ENCODE measurements at places on chromosomes 2 and 18.

GRCh38 chr2:64657411-64657810 lies 3.7 kb upstream of the SERTAD2 start:
- no peak for DNase-seq

DNA sequence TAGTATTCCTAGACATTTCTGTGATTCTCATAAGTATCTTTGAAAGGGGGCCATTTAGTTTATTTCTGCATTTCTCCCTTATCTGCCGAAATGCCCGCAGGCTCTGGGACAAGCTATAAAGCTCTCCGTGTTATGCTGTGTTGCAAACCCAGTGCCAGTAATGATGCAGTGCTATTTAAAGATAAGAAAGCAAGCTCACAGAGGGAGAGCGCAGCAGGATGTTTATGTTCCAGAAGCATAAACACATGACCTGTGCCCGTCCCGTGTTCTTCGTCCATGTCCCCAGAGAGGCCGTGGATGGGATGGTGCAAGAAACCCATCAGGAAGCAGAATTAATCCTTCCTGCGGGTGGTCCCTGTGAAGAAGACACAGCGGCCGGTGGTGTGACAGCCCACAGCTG lies 99.4 kb downstream of the NEDD4L start:
- no peak for DNase-seq

GRCh38 chr18:46239998-46240397 lies 135.8 kb downstream of the HAUS1 start:
- DNase-seq, result no peak

GRCh38 chr2:44944102-44944951 lies 2.8 kb downstream of the SIX3 start:
- no peak for DNase-seq

DNA sequence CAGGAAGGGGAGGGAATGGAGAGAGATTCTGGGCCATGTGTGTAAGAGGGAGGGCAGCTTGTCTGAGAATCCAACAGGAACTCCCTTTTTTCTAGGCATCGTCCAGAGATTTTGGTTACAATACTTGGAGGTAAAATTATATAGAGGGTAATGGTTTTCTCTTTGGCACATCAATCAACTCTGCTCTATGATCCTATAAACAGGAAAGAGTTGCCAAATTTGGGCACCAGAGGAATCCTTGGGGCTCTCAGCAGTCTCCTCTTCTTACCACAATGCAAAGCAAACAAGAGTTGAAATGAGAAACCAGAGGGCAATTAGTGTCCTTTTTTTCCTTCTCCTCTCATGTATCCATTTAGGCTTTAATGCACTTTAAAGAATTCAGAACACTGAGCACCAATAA lies 243.4 kb downstream of the SLC8A1 start:
- no peak for DNase-seq

DNA sequence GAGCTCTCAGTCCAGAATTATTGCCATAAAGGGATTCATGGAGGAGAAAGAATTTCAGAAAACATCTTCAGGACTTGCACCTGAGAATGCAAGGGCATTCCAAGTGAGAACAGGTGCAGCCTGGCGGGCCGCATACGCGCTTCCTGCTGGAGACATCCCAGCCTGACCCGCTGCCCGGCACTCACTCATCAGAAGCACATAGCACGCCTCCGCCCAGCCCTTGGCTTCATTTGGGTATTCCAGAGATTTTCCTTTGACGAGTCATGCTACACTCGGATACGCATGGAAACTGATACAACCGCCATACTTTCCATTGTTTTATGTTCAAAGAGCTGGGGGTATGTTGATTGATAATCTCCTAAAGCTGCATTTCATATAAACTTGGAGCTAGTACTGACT lies 228.0 kb upstream of the ID2 start:
- no peak for DNase-seq

GRCh38 chr2:52710810-52711618 lies 1056.6 kb upstream of the CHAC2 start:
- DNase-seq, result no peak

DNA sequence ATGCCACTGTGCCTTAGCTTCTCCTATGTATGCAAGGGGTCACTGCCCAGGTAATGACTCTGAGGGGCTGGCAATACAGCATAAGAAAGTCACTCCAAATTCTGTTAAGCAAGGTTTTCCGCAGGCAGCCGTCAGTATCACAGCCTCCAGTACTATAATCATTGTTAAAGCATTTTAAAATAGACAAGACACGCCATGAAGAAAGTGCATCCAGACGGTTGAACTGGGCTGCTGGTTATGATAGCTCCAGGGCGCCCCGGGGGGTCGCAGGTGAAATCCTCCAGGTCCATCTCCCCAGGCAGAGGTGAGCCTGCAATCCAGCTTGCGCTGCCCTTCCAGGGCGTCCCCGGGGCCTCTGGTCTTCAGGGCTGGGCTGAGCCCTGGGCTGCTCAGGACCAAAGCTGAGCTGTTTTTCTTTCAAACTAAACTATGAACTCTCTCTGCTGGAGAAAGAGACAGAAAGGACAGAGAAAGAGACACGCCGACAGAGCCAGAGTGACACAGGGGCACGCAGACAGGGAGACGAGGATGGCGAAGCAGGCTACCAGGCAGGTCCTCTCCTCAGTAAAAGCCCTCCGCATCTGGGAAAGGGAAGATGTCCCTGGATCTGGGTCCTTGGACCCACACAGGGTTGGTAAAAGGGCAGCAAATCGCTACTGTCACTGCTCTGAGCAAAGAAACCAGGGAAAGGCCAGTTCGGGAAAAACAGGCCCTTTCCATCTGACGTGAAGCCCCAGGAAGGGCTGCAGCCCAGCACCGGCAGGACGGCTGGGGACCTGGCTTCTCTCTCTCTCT lies 2.1 kb upstream of the TWIST2 start:
- DNase-seq, result no peak

DNA sequence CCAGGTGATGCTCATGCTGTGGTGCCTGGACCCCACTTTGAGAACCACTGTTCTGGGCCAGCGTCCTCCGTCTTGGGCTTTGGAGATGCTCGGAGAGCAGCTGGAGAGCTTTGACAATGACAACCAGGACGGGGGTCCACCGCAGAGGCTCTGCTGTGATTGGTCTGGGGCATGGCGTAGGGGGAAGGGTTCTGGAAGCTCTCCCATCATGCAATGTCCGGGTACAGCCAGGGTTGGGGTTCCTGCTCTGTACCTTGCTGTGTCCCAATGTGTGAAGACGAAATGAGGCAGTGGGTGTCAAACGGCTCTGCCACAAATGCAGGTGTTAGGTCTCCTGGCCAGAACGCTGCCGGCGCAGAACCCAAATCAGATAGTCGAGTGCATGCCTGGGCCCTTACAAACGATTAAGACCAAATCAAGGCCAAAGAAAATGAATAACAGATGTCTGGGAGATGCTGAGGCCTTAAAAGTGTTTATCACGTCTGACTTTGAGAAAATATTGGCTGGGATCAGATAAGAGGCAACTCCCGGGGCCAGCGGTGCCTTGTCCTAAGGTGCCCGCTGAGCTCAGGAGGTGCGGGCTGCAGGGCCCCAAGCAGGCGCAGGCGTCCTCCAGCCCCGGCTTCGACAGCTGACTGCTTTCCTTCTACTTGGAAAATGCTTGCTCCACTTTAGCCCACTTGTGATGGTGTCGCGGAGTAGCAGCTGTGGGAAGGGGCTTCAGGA lies 117.2 kb downstream of the VAPA start:
- no peak for DNase-seq

DNA sequence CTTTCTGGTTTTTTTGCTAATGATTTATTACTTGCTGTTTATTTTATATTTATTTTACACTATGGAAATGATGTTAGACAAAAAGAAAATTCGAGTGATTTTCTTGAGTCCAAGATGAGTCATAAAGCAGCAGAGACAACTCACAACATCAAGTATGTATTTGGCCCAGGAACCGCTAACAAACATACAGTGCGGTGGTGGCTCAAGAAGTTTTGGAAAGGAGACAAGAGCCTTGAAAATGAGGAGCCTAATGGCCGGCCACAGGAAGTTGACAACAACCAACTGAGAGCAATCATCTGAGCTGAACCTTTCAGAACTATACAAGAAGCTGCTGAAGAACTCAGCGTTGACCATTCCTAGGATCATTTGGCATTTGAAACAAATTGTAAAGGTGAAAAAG lies 594.1 kb downstream of the SATB2 start:
- DNase-seq, result no peak

- no peak for DNase-seq
Observed at GRCh38 chr2:233059547-233059796, 670 bp upstream of the INPP5D start.

DNA sequence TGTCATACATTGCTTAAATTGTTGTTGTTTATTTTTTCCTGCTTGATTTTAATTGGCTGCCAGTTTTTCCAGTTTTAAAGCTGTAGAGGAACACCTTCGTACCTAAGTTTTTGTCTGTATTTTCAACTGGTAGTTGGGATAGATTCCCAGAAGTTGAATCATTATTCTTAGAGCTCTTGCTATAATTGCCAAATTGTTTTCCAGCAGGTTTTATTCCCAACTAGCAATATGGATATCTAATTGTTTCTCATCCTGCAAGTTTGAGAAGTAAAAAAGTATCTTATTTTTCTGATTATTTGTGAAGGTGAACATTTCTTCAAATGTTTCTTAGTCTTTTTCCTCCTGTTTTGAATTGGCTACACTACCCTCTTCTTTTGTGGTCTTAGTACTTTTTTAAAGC lies 6.7 kb downstream of the SMARCAL1 start:
- DNase-seq, result no peak

GRCh38 chr18:9736286-9736835 lies 28.3 kb downstream of the RAB31 start:
- DNase-seq, result no peak

DNA sequence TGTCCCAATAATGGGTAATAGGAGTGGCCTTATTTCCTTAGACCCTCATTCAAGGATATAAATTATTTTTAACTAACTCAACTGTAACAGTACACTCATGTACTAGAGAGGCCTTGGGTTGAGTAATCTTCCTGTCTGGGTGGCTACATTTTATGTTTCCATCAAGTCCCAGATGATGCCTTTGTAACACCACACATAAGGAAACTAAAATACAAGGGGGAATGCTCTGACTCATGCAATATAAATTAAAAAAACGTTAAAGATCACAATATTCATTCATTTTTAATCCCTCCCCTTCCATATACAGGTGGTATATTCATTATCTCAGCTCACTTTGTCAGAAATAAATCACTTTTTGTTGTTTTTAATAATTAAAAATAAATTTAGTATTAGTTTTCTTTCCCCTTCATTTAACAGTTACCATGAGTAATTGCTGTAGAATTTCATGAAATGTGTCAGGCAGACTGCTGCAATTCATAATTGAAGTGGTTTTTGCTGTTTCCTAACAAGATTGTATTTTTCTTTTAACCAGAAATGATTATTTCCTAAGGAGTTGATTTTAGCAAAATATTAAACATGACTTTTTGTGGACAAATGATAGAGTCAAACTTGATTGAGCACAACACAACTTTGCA lies 1403.6 kb downstream of the SUCLG1 start:
- no peak for DNase-seq

GRCh38 chr2:126661702-126662500 lies 5.9 kb downstream of the GYPC start:
- no peak for DNase-seq

DNA sequence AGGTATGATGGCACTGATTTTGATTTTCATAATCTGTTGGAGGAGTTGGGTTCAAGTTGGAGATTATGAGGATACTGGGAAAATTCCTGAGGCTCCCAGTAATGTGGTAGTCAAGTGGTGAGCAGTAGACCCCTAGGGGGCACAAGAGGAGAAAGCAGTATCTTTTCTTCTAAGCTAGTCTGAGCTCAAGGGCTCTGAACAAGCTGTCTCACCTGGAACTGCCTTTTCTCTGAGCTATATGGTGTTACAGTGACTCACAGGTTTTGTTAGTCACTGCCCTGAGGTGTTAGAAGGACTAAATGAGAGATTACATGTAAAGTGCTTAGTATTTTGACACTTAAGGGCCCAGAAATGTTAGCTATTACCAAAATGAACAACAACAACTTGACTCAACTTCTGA lies 42.2 kb downstream of the CD302 start:
- DNase-seq, result no peak

GRCh38 chr2:48129293-48129950 lies 223.1 kb upstream of the FBXO11 start:
- DNase-seq, result no peak

DNA sequence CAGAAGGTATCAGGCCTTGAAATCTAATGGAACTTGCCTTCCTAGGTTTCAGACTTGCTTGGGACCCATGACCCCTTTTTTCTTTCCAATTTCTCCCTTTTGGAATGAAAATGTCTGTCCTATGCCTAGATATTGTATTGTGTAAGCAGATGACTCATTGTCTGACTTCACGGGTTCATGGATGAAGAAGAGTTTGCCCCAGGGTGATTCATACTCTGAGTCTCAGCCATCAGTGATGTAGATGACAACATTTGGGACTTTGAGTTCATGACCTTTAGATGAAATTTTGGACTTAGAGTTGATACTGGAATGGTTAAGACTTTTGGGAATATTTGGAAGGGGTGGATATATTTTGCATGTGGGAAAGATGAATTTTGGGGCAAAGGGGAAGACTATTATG lies 11.2 kb upstream of the SCYGR5 start:
- DNase-seq, result no peak

DNA sequence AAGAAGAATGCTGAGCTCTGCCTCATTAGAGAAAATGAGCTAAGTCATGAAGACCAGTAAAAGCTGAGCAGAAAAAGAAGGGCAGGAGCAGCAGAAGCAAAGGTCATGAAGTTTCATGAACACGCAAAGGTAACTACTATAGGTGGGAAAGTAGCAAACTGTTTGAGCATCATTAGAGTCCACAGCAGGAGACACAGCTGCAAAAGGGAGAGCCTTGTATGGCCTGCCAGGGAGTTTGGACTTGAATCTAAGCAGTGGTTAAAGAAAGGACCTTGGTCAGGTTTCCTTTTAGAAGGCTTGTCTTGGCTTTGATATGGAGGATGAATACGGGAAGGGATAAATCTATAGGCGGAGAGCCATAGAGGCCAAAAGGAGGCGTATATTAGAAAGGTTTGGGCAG lies 34.0 kb downstream of the DAPL1 start:
- DNase-seq, result no peak

DNA sequence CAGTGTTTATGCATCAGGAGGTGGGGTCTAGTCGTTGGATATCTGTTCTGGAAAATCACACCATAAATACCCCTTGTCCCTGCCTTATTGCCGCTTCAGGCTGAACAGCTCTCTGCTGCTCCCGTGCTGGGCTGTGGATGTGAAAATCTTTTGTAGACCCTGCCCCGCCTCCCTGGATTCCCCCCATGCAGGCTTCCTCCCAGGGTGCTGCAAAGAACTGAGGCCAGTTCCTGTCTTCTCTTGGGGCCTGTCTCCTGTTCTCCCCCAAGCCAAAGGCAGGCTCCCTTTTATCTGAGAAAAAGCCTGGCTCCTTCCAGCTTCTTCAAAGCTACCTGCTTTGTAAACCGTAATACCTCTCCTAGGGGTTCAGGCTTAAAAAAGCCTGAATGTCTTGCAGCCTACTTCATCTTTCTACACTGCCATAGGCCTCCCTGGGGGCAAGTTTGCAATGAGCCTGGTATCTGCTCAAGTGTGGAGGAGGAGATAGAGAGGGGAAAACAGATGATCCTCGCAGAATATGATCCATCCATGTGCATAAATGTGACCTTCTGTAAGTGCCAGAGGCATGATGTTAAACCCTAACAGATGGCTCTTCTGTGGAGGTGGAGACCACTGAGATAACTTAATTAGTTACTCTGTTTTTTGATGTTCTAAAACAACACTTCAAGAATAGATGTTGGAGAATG lies 55.3 kb downstream of the VWA3B start:
- no peak for DNase-seq

GRCh38 chr18:67072791-67073190 lies 443.7 kb downstream of the DSEL start:
- no peak for DNase-seq

- DNase-seq, result no peak
Observed at GRCh38 chr2:134815741-134816140, 22.7 kb upstream of the ACMSD start.

- DNase-seq, result no peak
Observed at GRCh38 chr2:120779781-120780283, 44.2 kb downstream of the GLI2 start.

Data from CD8-positive, alpha-beta memory T cell (primary cell).